ENCODE measurements at places on chromosomes 6 and 20.

- no peak for DNase-seq
Measured at GRCh38 chr6:39310542-39310941, 3.7 kb downstream of the KCNK17 start.

- DNase-seq: no peak
Measured at GRCh38 chr6:91276315-91276714, 689.4 kb upstream of the MAP3K7 start.

DNA sequence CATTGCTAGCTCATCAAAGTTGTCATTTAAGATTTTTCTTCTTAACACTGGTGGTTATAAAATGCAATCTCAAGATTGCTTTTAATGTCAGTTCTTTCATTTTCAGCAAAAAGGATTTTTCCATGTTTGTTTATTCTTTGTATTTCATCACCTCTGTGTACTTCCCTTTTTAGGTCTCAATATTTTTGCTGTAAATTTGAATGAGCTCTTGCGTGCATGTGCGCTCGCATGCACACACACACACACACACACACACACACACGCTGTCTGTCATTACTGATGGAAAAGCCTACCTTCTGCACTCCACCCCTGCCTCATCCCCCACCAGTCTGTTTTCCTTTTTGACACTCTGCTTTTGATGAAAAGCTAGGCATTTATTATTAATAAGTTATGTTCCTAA lies 85.3 kb upstream of the FYN start:
- DNase-seq: no peak

DNA sequence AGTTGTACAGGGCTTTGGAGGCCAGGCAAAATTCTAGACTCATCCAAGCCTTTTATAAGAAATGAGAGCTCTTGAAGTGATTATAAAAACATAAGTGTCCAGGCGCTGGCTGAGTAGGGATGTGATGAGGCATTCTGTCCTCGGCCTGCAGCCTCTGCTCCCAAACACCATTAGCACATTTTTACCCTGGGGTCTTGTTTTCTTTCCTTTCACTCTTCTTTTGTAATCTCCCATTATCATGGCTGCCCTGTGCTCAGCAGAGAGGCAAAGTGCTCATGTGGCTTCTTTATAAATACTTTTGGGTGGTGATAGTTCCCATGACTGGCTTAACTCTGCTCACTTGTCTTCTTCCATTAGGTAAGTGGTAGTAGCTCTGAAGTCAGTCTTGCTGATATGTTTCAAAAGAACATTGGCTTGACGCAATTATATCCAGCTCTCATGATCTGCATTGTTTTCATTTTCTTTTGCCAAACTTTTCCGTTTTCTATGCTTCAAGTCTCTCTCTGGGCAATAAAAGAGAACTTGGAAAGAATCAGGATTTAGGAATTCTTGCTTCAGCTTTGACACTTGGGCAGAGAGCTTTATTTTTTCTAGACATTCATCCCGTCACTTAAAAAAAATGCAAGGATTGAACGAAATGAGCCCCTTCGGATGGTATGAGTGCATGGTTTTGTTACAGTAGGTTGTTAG lies 61.1 kb downstream of the CAP2 start:
- DNase-seq: no peak

DNA sequence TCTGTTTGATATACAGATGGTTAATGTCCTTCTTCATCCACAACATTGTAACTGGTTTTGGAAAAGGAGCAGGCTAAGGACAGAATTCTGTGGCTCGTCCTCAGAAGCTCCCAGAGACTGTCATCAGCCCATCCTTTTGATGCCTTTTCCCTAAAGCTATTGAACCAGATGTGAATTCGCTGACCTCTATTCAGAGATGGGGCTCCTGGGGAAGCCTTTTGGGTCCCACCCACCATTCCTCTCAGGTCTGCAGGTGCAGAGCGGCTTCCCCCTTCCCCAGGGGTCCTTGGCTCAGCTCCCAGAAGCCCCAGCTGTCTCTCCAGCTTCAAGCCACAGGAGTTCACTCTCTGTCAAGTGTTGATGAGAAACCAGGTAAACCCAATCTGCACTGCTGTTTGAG lies 191.7 kb downstream of the SMOC2 start:
- peak; percentile 24 for DNase-seq

DNA sequence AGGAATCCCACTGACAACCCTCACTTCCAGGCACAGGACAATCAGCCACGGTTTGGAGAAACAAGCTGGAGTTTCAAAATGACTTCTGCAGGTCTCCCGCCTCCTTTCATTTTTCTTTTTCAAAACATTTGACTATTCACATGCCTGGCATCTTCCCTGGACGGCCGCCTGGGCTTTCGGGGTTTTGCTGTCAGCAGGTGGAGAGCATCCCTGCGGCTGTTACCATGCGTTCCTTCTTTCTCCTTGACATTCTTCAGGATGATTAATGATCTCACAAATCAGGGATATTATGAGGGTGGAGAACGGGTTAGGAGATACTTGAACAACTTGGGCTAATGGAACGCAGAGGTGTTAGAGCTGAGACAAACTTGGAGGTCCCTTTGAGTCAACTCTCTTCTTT lies 60.9 kb downstream of the RAMACL start:
- no peak for DNase-seq

DNA sequence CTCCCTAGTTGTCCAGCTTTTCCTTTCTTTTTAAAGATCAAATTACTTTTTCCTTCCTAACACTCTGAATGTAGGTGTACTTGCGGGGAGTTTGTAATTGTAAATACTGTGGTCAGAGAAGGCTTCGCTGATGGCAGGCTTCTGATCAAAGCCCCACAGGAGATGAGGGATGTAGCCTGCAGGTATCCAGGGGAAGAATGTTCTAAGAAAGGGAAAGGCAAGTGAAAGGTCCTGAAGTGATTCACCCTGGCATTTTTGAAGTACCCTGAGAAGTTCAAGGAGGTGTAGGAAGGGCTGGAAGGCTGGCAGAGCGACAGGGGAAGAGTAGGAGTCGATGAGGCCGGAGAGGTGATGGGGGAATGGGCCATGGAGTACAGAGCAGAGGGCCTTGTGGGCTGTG lies 38.2 kb upstream of the CCN6 start:
- DNase-seq: no peak

DNA sequence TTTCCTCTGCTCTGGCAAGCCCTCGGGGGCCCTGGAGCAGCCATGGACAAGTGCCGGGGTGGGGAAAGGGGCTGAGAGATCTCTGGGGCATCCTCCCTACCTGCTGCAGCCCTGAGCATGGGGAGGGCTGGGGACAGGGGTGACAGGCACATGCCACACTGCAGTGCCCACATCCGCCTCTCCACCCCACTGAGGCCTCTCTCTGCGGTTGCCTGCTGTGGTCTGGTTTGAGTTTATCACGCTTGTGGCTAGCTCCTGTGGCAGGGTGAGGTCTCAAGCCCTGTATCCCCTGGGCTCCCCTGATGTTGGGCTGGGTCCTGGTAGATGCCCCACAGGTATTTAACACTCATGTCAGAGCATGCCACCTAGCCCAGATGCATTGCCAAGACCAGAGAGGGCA lies 52.9 kb upstream of the MLN start:
- DNase-seq: no peak

- DNase-seq: no peak
Measured at GRCh38 chr6:134456226-134456625, 138.3 kb upstream of the SGK1 start.

DNA sequence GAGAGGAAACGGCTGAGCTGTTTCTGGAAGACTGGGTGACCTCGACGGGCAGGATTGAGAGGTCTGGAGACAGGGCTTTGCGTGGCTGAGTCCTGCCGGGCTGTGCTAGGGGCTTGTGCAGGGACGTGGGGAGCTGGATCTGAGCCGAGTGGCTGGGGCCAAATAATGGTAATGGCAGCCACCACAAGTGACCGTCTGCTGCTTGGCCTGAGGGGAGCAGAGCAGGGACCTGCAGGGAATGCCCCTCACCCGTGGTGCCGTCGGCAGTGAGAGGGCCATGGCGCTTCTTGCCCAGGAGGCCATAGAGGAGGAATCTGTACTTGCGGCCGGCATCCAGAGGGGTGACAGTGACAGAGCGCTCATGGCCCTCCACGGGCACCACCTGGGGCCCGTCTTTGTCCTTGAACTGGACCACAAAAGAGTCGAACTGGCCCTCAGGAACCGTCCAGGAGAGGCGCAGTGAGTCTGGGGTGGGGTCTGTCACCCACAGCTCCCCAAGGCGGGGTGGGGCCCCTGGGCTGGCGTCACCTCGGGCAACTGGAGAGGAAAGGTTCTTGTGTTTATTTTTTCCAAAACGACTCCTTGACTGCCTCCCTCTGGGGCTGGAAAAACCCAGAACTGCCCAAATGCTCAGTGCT lies 31.8 kb downstream of the CYP21A2 start:
- no peak for DNase-seq

- no peak for DNase-seq
Measured at GRCh38 chr6:28816339-28816908, 107.4 kb downstream of the TRIM27 start.

- DNase-seq: no peak
Measured at GRCh38 chr20:11445161-11445560, 472.5 kb upstream of the BTBD3 start.

GRCh38 chr6:123742626-123743025 lies 61.0 kb upstream of the NKAIN2 start:
- no peak for DNase-seq

DNA sequence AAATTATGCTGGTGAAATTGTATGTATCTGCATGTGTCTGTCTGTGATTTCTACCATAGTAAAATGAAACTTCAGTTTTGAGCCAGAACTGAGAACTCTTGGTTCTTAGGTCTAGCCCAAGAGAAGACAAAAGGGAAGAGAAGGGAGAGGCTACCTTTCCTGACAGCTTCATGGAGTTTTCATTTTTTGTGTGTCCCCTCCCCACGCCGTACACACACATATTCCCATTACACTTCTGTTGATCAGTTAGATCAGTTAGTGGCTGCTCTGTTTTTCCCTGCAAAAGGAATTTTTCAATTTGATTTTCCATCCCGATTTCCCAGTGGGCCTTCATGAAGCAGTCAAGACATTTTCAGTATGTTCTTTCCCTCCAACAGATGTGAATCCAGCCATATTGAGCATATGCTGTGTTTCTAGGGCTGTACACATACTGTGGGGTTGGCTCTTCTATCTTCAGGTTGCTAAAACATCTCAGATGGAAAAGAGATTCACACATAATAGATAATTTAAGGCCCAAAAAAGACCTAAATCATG lies 52.5 kb downstream of the HIVEP1 start:
- no peak for DNase-seq

GRCh38 chr20:14916360-14916920 lies 579.0 kb upstream of the FLRT3 start:
- DNase-seq: no peak

DNA sequence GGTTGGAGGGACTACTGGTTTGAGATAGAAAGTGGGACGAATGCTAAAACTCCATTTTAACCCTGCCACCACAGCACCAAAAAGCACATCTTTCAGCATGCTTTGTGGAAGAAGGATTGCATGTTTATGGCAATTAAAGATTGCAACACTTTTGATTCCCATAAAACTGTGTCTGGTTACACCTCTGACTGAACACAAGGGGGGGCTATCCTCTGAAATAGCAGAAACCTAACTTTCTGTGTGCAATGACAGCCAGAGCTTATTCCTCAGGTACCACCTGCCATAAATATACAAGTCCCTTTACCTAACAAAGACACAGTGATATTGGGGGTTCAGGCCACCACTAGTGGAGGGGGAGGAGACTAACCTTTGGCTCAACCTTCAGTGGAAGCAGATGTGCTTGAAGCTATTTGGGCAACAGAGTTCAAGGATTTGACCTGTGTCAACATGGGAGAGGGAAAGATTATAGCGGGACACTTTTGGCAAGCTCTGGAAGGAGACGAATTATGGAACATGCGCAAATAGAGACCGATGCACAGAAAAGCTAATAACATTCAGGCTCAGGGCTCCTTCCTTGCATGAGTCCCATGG lies 9.6 kb upstream of the PLG start:
- no peak for DNase-seq

DNA sequence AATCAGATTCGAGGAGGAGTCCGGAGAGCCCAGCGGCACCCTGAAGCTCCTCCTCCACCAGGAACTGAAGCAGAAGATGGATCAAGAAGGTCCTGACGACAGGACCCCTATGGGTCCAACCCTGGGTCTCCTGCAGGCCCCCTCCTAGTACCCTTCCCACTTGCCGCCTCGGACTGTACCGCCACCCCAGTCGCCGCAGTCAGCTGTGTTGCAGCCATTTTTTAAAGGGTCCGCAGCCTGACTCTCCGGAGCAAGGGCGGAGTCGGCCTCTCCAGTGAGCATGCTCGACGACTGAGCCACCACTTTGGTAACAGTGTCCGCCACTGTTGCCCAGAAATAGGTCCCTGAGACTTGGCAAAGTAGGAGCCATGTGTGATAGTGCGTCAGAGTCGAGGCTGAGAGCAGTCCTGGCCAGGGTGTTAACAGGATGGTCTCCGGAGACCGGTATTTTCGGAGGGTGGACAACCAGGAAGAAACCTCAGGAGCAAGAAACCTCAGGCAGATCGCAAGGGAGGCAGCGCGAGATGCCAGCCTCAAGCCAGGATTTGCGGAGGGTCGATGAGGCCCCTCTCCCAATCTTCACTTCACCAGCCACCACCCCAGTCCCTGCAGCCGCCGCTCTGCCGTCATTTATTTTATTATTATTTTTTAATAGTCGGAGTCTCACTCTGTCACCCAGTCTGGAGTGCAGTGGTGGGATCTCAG lies 294.6 kb upstream of the ZNF337 start:
- no peak for DNase-seq

DNA sequence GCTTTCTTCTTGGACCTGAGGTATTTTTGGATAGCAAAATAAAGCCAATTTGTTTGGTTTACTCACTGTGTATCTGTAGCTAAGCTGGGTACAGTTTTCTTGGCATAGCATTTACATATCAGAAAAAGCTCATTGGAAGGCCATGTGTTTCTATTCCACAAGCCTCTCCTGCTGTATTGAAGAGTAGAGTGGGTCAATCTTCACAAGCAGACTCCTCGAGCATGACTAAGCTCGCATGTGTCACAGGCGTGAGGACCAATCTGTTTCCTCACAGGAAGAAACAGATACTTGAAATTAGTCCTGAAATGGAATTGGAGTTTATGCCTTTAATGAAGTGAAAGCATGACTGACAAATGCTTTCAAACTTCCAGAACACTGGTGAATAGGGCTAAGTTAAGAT lies 1279.0 kb upstream of the MAP3K7 start:
- no peak for DNase-seq

- no peak for DNase-seq
Measured at GRCh38 chr6:45502456-45502855, 124.7 kb upstream of the SUPT3H start.

GRCh38 chr20:25013478-25014380 lies 21.2 kb upstream of the APMAP start:
- peak; percentile 56 for DNase-seq

GRCh38 chr6:122833021-122833491 lies 44.0 kb downstream of the SMPDL3A start:
- DNase-seq: no peak

DNA sequence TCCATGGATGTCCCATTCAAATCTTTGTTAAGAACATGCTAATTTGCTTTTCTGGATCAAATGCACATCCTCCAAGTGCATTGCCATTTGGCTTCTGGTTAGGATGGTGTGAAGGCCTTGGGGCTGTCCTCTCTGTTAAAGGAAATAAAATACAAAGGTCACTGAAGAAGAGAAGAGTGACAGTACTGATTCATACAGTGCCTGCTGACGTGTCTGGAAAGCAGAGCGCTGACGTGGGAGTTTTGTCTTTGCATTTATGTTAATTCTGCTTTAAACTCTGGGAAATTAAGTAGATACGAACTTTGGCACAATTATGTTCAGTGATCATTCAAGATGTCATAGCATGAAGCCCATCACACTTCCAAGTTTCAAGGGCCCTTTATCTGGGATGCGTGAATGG lies 33.2 kb downstream of the SYNDIG1 start:
- DNase-seq: no peak

Data from sigmoid colon (tissue), 7 donors.